ENCODE measurements at places on chromosomes 2 and 18.

DNA sequence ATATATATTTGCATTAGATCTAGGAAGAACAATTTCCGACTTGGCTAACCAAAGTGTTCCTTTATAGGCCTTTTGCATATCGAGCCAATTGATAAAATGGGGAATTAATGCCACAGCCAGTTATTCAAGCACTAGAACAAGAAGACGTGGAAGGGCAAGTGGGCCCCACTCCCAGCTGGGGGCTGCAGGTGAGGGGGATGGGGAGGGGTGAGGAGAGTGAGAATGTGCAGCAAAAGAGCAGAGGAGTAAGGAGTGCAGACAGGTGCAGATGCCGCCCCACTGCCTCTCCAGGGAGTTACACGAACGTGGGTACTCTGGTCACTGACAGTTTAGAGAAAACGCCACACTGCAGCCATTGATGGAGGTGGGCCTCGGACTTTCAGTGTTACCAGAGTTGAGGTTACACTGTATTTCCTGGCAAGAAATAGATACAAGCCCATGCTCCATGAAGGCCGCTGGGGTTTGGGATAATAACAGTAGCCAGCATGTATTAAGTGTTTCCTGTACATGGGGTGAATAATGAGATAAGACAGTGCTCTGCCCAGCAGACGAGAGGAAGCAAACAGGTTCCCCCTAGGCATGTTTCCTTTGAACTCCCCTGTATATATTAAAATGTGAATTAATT lies 40.9 kb downstream of the GORASP2 start:
- DNase-seq, result no peak

DNA sequence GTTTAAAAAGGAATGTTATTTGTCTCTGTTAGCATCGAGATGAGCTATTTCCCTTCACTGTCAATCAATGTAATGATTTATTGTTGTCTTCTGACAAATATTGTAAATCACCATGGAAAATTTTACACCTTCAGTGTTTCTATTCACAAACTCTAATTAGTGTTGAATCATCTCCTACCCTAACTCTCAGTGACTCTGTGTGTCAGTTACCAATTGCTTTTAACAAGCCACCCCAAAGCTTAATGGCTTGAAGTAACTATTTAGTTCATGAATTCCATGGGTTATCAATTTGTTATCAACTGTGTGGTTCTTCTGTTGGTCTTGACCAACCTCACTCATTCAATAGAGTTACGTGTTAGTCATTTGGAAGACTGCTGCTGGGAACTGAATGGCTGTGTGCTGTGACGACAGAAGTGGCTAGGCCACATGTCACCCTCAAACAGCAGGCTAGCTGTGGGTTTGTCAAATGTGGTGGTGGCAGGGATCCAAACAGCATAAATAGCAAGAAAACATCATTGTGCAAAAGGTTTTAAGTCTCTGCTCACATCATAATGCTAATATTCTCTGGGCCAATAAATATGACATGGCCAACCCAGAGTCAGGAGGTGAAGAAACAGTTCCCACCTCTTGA lies 910.8 kb upstream of the CDH2 start:
- no peak for DNase-seq

DNA sequence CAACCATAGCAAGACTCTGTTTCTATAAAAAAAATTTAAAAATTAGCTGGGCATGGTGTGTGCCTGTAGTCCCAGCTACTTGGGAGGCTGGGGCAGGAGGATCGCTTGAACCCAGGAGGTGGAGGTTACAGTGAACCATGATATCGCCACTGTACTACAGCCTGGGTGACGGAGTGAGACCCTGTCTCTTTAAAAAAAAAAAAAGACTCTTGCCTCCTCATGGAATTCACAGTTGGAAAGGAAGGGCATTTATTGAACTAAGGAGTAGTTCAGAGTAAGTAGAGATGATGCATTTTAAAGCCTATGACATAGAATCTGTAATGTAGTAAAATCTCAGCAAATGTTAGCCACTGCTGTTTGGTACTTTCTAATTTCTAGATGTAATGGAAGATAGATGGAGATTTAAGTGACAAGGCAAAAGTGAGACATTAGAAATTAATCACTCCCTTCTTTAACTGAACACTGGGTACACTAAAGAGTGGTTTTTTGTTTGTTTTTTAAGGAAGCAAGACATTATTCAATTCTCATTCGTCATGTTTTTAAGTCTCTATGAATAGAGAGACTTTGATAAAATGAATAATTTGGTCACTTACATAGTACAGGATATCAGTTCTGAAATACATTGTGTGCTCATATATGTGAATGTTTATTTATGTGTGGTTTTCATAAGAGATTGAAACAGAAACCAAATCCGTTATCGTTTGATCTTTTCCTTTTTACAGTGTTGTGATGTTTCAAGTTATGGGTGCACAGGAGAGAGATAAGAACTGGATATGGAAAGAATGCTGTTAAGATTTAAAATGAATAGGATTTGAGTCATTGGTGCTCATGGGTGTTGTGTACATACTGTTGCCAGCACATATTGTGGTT lies 186.1 kb upstream of the STON1 start:
- no peak for DNase-seq

DNA sequence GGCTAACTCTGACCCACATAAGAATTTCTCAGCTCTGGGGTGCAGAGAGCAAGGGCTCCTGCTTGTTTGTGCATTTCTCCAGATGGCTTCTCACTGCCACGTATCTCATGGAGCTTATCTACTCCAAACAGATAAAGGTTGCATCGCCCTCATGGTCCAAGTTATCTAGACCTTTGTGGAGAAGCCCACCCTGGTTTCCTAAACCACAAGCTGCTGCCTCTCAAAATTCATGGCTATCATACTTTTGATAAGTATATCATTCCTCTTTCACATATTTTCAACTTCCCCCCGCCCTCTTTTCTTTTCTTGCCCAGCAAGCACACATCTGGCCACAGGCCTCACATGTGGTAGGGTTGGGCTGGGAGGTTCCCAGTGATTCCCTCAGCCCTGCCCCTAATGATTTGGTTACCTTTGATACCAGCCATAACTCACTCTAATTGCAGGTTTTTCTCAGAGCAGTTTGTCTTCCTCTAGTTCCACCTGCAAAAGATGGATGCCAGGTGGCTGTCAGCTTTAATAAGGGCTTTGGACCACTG lies 146.0 kb downstream of the RHBDD1 start:
- DNase-seq, result no peak

- DNase-seq, result no peak
Observed at GRCh38 chr2:47654790-47655562, 128.0 kb upstream of the MSH6 start.

DNA sequence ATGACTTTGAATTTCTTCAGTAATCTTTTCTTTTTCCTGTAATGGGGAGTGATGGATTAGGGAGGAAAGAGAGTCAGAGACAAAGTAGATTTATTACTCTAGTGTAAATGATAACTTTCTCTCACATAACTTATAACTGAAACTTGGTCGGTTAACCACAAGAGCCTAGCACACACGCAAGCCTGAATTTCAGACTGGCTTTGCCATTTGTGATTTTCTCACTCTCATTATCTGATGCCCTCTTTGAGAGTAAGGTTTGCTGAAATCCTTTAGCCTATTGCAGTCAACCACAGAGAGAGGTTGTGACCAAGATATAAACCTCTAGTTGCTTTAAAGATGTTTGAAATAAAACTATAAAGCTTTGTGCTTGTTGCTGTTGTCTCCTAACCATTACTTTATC lies 117.9 kb upstream of the NETO1 start:
- DNase-seq, result no peak

DNA sequence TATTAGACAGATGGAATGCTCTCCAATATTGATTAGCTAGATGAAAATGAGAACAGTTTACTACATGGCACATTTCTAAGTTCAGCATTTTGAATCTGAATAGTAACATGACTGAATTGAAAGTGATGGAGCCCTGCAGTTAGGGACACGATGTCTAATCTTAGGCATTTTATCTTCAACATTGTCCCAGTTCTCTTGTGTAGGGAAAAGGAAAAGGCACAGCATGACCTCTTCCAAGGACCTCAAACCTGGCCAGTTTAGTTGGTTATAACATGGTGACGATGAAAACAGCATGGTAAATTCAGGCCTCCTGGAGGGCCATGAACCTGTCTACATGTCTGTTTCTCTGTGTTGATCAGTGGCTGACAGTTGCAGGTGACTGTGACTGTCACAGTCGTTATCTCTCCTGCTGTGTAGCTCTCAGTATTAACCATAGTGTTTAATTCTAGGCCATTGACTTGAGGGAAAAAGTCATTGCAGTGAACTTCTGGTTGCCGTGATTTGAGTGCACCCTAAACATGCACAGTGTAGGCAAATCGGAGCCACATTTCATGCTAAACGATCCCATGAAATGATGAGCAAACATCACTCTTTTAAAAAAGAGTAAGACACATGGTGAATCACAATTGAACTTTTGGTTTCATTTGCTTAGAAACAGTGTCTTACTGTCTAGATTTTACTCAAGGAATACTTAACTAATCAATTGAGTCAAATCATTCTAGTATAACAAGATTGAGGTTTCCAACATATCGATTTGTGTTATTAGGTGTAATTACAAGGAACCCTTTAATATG lies 129.7 kb downstream of the PHLPP1 start:
- DNase-seq, result no peak

GRCh38 chr2:73133566-73134197 lies 20.9 kb upstream of the RAB11FIP5 start:
- no peak for DNase-seq

- DNase-seq, result no peak
Observed at GRCh38 chr2:170816504-170817092, at the start of gene GAD1. GAD1 (plus strand) TSS chr2:170816887; CDS start chr2:170818592, 1,705 bp downstream.

- no peak for DNase-seq
Observed at GRCh38 chr2:23499439-23499838, 114.5 kb downstream of the KLHL29 start.

GRCh38 chr2:156309167-156309566 lies 23.4 kb downstream of the NR4A2 start:
- DNase-seq, result no peak

- no peak for DNase-seq
Observed at GRCh38 chr2:204989877-204990276, 444.6 kb downstream of the PARD3B start.

GRCh38 chr18:34223164-34223892 lies 1.4 kb downstream of the NOL4 start:
- no peak for DNase-seq

DNA sequence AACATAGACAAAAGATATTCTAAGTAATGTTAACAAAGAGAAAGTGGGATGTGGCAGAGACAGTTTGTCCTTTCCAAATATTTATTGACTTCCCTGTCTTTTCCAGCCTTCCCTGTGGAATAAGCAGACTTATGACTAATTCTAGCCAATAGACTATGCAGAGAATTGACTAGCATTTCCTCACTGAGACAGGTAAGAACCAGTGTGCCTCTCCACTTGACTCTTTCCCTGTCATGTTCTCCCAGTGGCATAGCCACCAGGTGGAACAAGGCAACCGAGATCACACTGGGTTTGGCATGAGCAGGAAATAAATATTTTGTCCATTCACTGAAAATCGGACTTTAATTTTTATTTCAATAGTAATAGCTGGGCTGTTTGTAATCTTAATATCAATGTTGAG lies 168.1 kb upstream of the CTAGE1 start:
- DNase-seq, result no peak

- DNase-seq, result no peak
Observed at GRCh38 chr2:161709428-161709827, 85.2 kb downstream of the SLC4A10 start.

DNA sequence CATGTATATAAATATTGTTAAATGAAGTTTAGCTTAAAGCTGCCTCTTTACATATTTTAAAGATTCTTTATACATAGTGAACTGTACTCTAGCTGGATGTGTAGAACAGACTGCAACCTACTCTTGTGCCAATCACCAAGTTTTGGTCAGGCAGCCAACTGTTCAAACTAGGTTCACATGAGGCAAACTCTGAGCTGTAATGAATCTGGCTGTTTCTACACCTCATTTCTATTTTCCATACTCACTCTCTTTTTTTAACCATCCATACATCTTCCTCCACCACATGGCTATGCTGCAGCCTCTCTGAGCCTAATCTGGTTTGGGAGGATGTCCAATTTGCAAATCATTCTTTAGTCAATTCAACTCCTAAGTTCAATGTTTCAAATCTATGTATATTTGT lies 974.8 kb downstream of the CNTNAP5 start:
- no peak for DNase-seq

- DNase-seq, result no peak
Observed at GRCh38 chr2:24521162-24521857, 30.3 kb downstream of the NCOA1 start.

DNA sequence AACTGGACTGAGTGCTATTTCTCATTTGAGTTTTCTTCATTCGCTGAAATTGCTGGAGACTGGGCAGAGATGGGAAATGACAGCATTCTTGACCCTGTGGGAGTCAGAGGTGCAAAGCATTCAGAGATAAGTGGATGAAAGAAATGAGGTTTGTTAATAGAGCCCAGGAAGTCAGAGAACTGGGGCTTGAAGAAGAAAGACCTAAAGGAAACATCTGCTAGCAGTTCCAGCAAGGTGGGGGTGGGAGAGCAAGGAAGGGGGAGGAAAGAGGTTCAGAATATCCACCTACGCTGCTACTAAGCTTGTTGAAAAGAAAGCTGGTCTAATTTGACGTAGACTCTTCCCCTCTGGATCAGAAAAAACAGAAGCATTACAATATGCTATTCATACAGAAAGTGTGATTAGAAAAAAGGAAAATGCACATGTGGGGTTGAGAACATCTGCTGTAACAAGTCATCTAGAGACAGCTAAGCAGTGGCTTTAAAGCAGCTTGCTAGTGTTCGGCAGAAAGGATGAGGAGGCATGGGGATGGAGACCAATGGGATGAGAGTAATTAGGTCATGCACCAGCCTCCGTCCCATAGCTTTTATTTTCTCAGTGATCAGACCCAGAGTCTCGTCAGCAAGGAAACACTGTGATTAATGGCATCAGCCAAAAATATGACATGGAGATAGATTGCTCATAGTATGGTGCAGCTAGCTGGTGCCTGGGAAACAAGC lies 29.7 kb downstream of the NAB1 start:
- no peak for DNase-seq

GRCh38 chr2:20182241-20182931 lies 42.5 kb downstream of the SDC1 start:
- DNase-seq, result no peak

DNA sequence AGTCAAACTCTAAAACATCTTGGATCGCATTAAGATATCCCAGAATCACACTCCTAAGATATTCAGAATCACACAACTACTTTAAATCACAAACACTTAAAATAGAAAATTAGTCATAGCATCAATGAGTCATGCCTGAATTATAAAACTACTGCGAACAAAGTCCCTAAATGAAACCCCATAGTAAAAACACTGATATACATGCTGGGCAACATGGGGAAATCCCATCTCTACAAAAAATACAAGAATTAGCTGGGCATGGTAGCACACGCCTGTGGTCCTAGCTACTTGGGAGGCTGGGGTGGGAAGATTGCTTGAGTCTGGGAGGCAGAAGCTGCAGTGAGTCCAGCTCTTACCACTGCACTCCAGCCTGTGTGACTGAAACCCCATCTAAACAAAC lies 101.7 kb downstream of the COBLL1 start:
- peak; percentile 21 for DNase-seq

GRCh38 chr18:60021556-60021955 lies 121.8 kb downstream of the PMAIP1 start:
- no peak for DNase-seq

GRCh38 chr2:63465633-63466032 lies 122.6 kb downstream of the WDPCP start:
- DNase-seq, result no peak
